ENCODE measurements at places on chromosomes 6 and 20.

DNA sequence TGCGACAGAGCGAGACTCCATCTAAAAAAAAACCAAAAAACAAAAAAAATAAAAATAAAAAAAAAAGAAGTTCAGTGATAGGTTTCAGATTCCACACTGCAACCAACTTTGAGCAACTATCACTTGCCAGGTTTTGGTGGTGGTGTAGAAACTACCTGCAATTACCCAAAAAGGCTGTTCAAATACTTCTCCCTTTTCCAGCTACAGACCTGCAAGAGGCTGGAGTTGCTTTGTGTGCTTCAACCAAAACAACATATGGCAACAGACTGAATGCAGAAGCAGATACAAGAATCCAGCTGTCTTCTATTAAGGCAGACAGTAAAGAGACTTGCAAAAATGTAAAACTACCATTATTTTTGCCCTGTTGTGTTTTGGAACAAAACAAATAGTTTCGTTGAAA is 9.3 kb upstream of the BCAS1 start:
- DNase-seq, result no peak

DNA sequence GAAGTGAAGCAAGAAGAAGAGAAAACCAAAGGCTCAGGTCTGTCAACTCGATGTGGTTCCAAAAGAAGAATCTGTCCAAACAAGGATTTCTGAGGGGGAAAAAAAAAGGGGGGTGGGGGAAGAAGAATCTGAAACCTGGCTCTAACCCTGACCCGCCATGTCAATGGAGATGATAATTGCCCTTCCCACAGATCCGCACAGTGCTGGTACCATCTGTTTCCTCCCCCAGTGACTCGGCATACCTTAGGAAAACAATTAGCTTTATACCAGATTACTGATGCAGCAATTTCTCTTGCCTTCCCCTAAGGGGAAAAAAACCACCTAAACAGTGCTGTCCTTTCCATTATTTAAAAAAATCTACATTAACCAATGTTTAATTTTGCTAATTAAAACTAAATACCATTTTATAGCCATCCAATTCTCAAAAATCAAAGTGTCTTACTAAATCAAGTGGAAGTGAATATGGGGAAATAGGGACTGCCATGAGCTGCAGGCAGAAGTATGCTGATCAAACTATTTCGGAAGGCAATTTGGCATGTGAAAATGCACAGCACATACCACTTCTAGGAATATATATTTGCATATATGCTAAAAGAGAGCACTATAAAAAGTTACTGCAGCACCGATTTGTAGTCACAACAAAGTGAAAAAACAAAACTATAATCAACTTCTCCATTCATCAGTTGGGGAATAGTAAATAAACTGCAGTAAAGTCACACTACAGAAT is 46.8 kb downstream of the MAP7 start:
- no peak for DNase-seq

- no peak for DNase-seq
Observed at GRCh38 chr6:2809015-2809414, 32.6 kb downstream of the SERPINB1 start.

DNA sequence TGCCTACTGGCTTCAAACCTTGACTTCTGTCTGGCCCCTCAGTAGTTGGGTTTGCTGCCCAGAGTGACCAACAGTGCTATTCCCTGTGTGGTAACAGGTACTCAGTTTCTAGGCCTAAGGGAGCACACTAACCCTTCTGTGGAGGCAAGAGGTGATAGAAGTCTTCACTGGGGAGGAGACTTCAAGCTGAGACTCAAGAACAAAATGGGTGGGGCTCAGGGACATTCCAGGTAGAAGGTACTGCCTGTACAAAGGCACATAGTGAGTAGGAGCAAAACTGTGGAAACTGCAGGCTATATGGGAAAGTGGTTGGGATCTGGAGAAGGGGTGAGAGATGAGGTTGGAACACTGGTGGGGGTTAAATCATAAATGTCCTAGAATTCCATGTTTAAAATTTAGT is 2.3 kb upstream of the SCAND1 start:
- no peak for DNase-seq

DNA sequence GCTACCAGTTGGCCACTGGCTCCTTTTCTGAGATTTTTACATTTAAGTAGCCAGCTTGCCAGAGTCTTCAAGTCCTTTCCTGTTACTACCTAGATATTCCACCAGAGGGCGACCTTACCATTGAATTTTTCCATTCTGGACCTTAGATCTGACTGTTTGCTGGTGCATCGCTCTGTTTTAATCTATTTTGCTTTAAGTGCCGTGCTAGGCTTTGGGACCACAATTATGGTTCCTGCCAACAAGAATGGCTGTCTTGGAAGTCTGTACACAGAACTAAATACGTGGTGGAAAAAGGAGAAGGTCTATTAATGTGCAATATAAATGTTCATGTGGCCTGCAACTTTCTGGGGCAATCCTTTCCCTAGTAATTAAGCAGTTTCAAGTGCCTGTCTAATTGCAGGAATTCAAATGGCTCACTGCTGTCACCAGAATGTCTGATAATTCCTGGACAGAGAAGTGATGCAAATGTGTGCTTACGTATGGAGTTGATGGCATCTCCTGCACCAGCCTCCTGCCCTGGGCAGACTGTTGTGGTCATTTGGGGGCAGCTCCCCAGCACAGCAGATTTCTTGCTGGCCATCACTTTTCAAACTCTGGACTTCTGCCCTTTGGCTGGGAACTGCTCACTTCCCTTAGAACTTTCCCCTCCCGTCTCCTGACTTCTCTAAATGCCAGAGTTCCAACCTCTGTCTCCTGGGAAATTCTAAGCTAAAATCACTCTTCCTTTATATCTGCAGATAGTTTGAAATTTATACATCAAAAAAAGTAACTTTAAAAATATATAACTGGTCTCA is 5.6 kb upstream of the HLA-DOA start:
- peak; percentile 92 for DNase-seq

GRCh38 chr20:18778690-18779392 is 34.7 kb upstream of the SCP2D1 start:
- DNase-seq, result no peak

GRCh38 chr6:164533045-164533362 is 776.4 kb downstream of the C6orf118 start:
- no peak for DNase-seq

DNA sequence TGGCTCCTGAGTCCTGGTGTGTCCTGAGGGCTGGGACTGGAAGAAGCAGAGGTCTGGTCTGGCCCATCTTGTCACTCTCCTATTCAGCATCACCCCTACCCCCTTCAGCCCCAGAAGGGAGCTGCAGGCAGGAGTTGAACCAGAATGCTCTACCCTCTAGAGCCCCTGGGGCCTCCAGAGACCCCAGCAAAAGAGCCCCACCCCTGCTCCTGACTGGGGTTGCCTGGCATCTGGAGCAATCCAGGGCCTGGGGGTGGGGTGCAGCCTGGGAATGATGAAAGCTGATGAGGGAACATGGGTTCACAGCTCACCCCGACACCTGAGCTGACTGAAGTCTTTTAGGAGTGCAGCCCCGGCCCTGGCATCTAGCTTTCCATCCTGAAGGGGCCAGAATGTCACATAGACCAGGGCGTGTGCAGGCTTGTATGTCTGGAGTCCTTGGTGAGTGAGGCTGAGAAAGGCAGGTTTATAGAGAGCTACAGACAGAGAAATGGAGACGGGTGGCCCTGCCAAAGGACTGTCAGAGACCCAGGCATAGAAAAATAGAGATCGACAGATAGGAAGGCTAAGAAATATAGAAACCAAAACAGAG is 12.2 kb downstream of the FGD2 start:
- DNase-seq, result no peak

- DNase-seq, result no peak
Observed at GRCh38 chr6:95819939-95820338, 195.8 kb upstream of the FUT9 start.

GRCh38 chr6:70369332-70369950 is 43.9 kb upstream of the FAM135A start:
- DNase-seq, result peak; percentile 69

DNA sequence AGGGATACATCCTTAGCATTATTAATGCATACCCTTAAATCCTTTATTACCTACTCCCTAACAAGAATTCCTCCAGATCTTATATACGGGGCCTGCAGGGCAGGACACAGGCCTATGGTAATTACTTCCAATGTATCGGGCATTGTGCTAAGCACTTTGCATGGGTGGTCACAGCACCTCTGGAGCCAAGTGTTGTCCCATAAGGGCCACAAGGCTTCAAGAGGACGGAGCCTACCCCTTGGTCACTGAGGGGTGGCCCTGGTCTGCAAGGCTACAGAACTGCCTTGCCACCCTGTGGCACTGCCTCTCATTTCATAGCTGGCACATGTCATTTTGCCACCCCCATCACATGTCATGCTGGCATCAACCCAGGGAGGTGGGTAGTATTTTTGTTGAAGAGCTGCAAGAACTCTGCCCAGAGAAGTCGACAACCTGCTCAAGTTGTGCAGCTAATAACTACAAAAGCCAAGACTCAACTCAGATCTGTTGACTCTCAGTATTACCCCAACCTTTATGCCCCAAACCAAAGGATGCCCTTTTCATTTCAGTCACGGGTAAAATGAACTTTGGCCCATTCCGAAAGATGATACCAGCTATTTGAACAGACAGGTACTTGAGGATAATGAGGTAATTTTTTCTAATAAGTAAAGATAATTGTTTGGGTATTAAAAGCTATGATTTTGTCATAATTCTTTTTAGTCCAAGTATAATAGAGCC is 144.1 kb upstream of the AKAP12 start:
- peak; percentile 85 for DNase-seq

- DNase-seq, result no peak
Observed at GRCh38 chr20:24773751-24774201, 175.3 kb upstream of the CST7 start.

- DNase-seq, result peak; percentile 42
Observed at GRCh38 chr6:26124781-26125685, 37.8 kb downstream of the HFE start.

DNA sequence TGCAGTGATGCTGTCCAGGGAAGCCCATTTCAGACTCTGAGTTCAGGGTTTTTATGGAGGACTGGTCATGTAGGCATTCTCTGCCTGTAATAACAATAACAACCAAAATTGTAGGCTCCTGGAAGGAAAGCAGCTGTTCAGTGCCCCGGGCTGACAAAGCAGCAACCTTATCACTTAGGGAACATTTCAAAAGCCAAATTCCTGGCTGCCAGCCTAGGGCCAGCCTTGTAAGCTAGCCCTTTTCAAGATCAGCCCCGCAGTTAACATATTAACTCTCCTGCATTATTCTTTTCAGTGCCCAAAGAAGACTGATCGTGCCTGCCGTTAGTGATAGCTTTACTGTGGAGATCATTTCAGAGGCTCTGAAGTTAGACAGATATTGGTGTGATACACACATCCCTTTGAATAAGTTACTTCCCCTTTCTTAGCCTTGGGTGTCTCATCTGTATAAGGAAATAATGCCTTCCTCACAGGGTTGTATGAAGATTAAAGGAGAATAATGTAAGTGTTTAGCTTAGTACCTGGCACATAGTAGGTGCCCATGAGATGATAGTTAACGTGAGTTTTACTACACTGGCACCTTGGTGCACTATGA is 44.1 kb downstream of the CTNNBL1 start:
- DNase-seq, result no peak

- no peak for DNase-seq
Observed at GRCh38 chr20:31595654-31596411, 9.3 kb upstream of the ID1 start.

- DNase-seq, result no peak
Observed at GRCh38 chr6:161480421-161481155, 206.7 kb upstream of the AGPAT4 start.

DNA sequence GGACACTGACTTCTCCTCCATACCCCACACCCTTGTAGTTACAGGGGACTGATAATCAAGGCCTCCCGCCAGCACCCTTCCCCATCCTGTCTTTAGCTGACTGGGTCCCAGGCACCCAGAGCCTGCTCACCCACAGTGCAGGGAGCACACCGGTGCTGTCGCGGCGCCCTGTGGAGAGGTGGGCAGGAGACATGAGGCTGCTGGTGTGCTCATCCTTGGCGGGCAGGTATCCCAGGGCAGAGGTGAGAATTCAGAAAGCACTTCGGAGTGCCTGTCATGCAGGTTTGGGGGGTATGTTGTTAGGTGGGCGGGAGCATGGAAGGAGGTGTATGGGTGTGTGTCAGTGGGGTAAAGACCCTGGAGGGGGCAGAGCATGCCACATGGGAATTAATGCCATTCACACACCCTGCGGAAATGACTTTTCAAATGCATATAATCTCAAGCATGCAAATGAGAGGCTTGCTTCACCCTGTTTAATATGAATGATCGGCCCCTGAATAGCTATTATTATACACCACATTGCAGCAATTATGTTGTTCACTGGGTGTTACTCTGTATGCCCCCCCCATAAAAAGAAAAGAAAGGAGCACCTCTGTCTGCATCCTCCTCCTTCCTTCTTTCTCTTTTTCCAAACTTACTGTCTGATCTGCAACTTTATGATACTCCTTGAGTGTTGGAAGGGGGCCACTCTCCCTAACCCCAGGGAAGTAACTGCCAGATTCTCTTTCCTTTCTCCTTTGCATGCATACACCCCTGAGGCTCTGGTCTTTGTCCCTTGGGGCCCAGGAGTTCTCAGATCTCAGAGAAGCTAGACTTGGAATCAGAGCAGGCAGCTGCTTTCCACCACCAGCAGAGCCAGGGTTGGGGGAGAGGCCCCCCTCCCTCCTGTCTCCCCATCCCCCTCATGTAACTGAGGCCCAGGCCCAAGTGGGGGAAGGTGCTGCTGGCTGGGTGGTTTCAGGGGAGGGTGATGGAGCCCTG is 16.0 kb downstream of the FOXP4 start:
- DNase-seq, result no peak

DNA sequence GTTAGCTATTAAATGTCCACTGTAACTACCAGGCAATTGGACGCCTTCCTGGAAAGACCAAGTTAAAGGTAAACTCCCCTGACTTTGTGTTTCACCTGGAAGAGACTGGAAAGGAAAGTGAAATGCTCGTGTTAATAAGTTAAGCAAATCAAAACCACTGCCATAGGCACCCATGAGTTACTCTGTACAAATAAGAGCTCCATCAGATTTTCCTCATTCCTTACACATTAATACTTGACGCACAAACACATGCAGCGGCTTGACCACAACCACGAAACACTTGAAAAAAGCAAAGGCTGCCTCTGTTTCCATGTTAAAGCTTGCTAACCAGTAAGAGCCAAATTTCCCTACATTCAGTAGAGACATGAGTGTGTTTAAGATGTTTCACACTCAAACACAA is 19.8 kb downstream of the GCM1 start:
- no peak for DNase-seq

GRCh38 chr20:48556956-48557355 is 270.8 kb downstream of the PREX1 start:
- no peak for DNase-seq

- DNase-seq, result peak; percentile 43
Observed at GRCh38 chr6:127606131-127606562, 29.2 kb downstream of the C6orf58 start.

DNA sequence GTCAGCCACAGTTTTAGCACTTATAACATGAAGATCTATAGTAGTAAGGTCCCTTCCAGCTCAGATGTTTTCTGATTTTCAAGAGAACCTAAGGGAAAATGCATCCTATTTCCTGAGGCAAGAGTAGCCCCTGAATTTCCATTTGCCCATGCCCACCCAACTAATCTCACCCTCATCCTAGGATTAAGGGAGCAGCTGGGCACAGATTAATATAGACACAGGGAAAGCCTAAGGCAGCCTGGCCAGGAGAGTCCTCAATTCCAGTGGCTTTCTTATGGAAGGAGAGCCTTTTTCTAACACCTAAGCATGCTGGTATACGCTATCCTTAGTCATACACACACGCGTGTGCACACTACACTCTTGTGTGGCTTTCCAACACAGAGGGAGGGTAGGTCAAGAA is 1.5 kb downstream of the APOBEC2 start:
- no peak for DNase-seq

- no peak for DNase-seq
Observed at GRCh38 chr20:14821251-14821650, 483.8 kb upstream of the FLRT3 start.
